Activated CD4-positive, alpha-beta memory T cell treated with anti-CD3 and anti-CD28 coated beads, Interleukin-2, amount 10 ng/mL, durations not matched to agents 7 days and 5 days (primary cell): ENCODE measurements at places on chromosomes 3 and 15. TPM values are rescaled to one million over a fixed set of nuclear protein-coding genes. Genes with fewer than 3 reads are reported as not detected.

DNA sequence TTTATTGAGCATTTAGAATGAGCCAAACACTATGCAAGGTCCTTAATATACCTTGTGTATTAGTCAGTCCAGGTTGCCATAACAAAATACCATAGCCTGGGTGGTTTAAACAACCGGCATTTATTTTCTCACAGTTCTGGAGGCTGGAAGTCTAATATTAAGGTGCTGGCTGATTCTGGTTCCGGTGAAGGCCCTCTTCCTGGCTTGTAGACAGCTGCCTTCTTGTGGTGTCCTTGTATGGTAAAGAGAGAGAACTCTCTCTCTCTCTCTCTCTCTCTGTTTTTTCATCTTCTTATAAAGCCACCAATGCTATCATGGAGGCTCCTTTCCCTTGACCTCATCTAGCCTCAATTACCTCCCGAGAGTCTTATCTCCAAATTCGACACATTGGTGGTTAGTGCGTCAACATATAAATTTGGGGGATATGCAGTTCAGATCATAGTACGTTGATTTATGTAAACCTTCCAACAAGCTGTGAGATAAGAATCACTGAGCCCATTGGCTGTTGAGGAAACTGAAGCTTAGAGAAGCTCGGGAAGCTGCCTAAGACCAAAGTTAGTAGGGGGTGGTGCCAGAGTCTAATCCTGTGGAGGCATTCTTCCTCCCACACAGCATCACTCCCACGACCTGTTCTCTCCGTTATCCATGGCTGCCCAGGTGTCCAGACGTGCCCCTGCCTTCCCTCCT, 298.0 kb upstream of the PROK2 start:
- DNase-seq: no peak

DNA sequence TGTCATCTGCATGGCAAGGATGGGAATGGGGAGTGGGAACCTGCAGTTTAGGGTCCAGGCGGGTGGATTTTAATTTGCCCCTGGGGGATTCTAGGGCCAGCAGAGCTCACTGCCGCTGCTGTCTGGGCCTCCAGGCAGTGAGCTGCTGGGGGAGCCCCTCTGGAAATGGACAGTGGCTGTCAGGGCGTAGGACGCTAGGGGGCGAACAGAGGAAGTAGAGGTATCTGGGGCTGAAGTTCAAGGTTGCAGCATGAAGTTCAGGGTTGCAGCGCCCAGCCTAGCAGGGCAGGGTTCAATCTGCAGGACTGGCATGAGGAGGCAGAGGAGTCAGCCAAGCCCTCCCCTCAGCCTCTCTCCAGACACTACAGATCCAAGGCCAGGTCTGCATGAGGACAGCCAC, 49.5 kb downstream of the APBA2 start:
- DNase-seq: no peak

CYP1A2 gene
- not detected for total RNA-seq

DNA sequence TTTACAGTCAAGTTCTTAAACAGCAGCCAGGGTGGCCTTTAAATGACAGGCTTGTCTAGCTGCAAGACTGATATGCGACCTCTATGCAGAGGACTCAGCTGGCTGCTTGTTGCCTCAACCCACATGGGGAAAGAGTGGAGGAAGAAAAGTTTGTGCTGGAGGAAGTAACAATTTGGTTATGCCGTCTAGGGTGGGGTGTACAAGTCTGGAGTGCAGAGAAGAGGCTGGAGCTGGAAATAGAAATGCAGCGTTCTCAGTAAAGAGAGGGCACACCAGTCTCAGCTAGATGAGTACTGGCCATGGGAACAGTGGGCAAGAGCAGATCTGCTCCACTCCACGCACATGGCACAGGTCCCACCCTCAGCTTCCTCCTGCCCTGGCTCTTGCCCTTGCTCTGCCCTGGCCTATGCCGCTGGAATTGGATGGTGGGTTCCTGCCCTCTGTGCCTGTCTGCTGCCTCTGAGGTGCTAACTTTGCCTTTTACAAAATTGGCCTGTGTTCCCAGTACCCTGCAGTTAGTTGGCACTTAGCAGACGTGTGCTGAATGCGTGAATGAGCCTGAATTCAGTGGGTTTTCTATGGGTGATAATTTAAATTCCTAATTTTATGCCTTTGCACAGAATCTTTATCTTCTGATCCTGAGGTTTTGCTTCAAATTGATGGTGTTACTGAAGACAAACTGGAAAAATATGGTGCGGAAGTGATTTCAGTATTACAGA, 59.7 kb upstream of the FURIN start:
- DNase-seq: no peak

DNA sequence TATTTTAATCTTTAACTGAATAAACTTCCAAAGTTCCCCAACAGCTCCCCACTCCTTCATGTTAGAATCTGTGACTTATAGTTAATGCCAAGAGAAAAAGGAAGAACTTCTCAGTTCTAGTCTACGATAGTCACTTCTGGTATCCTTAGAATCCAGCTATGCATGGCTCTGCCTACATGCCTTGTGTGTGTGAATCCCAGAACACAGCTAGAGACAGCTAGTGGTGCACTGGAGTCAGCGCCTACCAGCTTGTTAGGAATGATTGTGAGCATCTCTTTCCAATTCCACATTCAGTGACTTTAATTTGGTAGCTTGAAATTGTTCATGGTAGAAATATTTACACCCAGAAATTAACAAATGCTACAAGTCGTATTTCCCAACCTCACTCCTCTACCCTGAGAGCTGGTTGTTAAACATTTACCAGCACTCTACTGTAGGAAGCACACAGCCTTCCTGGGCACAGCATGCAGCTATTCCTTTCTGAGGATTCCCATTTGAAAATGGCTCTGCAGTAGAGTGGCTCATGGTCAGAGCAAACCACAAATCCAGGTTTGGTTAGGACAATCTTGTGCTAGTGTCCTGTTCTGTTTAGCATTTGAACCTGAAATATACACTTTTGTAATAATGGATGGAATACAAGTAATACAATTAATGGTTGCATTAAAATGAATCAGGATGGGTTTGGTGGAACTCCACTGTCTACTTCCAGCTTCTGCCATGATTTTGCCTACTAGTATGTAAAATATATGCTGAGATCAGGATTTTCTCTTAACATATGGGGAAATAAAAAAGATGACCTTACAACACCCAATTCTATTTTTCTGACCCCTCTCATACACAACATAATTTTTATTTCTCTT, 371.0 kb upstream of the GBE1 start:
- no peak for DNase-seq

DNA sequence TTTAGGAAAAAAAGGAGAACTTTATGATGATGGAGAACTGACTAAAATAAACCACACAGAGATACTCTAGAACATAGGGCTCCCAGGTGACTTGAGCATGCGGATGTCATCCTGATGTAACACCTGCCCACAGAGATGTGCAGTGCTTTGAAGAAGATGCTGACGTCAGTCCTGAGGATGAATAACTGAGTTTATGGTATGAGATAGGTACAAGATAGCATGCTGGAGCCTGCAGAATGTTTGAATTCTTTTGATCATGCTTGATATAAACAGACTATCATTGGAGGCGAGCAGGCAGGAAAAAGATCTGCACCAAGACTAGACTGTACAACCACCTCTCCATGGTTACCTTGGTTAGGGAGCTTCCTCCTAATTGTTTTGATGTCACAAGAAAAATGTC, 12.4 kb downstream of the CCR4 start:
- DNase-seq: no peak
